Cardiac fibroblast (primary cell): ENCODE measurements at places on chromosomes 3 and 15.

GRCh38 chr3:73143821-73144237 is 82.4 kb downstream of the EBLN2 start:
- no peak for DNase-seq

- DNase-seq: no peak
These were observed 12.7 kb upstream of the CTSH start for GRCh38 chr15:78957416-78958093.

DNA sequence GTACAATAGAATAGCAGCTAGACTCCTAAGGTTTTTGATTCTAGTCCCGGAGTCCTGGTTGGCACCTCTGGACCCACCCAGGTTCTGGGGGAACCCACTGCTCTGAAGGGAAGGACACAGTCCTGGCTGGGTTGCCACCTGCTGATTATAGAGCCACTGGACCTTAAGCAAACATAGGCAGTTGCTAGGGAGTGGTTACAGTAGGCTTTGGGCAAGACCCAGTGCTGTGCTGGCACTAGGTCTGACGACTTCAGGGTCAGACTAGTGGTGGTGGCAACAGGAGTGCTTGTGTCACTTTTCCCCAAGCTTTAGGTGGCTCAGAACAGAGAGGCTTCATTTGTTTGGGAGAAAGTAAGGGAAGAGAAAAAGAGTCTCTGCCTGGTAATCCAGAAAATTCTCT is 109.8 kb upstream of the C3orf80 start:
- DNase-seq: no peak

DNA sequence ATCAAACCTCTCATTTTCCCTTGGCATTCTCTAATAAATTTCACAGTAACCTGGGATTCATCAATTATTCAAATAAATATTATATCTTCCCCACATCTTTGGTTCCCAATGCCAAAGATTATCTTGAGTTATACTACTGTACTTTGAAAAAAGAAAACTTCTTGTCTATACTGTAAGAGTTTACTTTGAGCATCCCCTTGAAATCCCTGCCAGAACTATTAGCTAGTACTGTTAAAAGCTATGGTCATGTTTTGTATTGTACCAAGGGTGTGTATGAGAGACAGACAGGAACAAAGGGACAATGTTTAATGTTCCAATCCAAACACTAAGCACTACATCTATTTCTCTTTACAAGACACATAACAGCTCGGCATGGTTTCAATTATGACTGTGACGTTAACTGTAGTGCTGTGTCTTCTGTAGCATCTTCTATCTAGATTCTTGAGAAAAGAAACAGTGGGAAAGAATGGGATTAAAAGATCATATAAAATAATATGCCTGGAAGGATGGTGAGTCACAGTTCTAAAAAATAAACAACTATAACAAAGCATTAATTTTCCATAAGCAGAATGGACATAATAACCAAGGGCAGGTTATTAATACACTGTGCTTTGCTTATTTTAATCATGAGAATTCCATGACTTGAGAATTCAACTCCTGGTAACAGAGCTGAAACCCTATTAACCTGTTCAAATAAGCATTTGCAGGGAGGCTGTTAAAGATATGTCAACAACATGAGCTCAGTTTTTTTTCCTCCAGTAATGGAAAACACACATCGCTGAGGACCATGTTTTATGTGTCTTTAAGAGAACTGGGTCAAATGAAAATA is 71.1 kb downstream of the ALDH1A2 start:
- no peak for DNase-seq
